Esophagus mucosa (tissue), 1 donor: ENCODE measurements at places on chromosomes 7 and 10.

DNA sequence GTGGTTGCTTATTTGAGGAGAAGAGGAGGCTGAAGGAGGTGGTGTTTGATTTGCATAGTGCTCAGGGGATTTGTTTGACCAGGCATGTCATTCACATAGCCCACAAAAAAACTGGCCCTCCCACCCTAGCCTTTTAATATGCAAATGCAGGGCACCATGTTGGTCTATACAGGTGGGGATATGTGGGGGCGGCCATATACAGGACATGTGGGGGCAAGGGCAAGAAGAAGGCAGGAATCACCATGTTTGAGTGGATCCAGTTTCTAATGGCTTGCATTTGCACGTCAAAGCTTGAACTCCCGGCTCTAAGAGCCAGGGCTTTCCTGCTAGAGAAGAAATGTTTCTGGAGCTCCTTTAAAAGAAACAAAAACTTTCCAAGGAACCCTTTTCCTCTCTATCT lies 541.0 kb downstream of the ZWINT start:
- ATAC-seq, result no peak

DNA sequence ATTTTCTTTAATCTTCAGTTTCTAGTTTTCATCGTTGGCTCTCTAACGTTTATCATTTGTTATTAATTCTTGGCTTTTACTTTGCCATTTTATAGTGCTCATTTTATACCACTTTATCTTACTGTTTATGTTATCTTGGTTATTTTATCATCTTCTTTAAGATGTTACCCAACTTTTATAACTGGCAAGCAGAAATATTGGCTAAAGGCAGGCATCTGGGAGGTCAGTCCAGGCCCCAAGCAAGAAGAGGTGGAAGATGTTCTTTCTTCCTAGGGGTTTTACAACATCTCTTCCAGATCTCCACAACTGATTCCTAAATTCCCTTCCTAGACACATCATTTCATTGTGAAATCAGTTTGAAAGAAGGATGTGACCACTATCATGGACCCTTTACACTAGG lies 208.1 kb downstream of the AHR start:
- no peak for ATAC-seq

- ATAC-seq, result no peak
Observed at GRCh38 chr10:1148855-1149605, 92.8 kb downstream of the WDR37 start.

DNA sequence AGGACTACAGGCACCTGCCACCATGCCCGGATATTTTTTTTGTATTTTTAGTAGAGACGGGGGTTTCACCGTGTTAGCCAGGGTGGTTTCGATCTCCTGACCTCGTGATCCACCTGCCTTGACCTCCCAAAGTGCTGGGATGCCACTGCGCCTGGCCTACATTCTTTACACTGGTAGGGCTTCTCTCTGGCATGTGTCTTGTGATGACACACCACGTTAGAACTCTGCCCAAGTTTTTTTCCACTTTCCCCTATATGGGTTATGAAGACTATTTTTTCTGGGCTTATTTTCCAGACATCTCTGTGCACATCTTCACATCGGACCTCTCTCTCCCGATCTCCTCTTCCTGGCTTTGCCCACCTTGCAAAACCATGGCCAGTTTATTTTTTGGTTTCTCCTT lies 10.7 kb downstream of the FAM200A start:
- ATAC-seq, result no peak

DNA sequence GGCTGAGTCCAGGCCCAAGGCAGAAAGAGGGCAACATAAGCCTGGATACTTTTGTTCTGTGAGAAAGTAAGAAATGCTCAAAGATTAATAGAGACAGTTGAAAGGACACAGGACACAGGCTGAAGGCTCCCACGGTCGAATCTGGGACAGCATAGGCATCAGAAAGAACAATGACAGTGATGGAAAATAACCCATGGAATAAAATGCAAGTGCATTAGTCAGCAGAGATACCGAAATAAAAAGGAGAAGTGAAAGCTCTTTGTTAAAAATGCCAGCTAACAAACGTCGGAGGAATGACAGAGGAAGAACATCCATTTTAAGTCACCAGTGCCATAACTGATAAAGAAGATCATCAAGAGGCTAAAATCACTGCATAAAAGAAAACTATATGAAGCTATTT lies 19.6 kb upstream of the AGAP5 start:
- ATAC-seq, result no peak

- no peak for ATAC-seq
Observed at GRCh38 chr10:132724446-132724845, 61.5 kb downstream of the NKX6-2 start.

DNA sequence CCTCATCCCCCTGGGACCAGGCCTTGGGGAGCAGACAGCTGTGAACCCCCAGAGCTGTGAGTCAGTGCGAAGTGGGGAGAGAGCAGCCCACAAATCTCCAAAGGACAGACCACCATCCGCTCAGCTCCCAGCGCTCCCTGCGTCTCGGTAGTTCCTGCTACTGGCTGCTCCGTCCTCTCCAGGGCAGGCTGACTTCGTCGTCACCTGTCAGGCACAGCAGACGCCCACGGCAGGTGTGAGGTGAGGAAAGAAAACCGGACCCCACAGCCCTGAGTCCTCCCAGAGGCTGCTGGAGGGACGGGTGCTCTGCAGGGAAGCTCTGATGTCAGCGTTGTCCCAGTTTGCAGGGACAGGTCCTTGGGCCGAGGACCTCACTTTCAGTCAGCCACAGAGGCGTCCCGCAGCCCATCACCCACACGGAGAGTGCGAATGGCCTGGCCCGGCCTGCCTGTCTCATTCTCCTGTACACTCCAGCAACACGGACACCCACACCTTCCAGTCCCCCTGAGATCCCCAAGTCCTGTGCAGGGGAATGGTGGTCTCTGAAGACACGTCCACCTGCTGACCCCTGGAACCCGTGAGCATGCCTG lies 95.2 kb downstream of the DNAJB6 start:
- no peak for ATAC-seq

DNA sequence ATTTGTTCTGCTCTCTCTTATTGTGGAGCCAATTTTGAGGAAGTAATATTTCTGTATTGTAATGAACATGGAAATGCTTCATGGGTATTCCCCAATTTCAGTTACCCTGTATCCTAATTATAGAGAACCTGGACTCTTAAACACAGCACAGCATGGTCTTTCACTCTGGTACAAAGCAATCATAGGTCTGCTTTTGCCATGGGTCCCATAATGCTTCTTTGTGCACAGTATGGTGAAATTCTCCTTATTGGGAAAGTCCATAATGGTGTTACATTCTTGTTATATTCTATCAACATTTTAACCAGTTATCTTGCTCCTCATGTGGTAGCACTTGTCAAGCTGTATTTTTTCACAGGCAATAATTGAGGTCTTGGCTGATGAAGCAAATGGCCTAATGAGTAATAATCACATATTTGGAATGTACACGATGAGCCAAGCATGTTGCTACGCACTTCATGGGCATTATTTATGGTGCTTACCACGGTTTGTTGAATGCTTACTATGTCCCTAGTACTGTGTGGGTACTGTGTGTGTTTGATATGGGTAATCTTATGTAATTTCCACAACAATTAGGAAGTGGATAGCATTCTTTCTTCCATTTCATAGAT lies 42.9 kb downstream of the PRKG1 start:
- ATAC-seq, result no peak

GRCh38 chr7:1671594-1672451 lies 1.7 kb downstream of the ELFN1 start:
- no peak for ATAC-seq

GRCh38 chr7:1489336-1489735 lies 14.9 kb downstream of the INTS1 start:
- no peak for ATAC-seq
